ENCODE measurements at places on chromosomes 5 and 9.

DNA sequence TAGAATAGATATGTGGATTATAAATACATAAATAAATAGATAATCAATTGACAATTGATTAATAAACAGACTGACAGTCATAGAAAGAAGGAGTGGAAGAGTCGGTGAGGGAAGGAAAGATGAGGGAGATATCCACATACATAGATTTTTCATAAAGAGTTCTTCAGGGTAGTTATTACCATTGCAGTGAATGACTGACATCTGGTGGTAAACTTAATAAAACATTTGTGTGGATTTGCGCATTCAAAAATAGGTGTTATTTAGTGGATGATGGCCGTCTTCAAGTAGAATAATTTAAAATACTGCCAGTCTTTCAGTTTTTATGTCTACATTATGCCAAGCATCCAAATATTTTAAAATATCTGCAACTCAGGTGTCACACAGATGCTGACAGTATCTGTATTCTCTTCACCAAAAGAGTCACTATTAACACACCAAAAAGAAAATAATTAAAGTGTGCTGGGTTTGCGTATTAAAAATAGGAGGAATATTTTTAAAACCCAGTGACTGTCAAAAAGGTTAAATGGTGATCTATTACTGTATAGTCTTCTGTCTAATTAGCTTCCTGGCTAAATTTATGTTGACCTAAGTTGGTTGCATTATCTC is 78.8 kb downstream of the GIN1 start:
- peak; percentile 22 for DNase-seq

GRCh38 chr5:7374186-7374585 is 21.8 kb upstream of the ADCY2 start:
- DNase-seq, result no peak

DNA sequence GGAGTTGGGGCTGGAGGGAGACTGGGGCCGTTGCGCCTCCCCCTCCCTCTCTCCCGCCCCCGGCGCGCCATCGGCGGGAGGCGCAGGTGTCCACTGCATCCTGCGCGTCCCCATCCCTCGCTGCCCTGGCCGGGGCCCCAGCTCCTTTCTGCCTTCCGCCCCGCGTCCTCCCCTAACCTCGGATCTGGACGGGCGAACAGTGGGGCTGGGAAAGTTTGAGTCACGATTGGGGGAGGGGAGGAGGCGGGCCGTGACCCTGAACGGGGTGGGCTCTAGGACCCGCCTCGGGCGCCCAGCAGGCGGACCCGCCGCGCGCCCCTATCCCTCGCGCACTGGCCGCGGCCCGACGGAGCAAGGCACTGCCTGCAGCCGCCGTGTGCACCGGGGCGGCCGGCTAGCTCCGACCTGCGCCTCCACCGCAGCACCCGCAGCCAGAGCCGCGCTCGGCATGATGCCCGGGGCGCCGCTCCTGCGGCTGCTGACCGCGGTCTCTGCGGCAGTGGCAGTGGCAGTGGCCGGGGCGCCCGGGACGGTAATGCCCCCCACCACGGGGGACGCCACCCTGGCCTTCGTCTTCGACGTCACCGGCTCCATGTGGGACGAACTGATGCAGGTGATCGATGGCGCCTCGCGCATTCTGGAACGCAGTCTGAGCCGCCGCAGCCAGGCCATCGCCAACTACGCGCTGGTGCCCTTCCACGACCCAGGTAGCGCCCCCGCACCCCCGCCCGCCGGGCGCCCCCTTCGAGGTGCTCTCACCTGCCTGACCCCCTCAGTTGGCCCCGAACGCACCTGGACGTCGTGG is at the start of gene HMCN2:
Gene HMCN2, plus strand, starts transcription at position 330 of the 805 bp plus-strand sequence. Its CDS starts 119 bp downstream, at position 449.
- DNase-seq, result no peak

- DNase-seq, result peak; percentile 55
Observed at GRCh38 chr5:126004636-126005035, 418.6 kb upstream of the GRAMD2B start.

GRCh38 chr5:131944702-131945550 is 537 bp downstream of the MEIKIN start:
- no peak for DNase-seq

DNA sequence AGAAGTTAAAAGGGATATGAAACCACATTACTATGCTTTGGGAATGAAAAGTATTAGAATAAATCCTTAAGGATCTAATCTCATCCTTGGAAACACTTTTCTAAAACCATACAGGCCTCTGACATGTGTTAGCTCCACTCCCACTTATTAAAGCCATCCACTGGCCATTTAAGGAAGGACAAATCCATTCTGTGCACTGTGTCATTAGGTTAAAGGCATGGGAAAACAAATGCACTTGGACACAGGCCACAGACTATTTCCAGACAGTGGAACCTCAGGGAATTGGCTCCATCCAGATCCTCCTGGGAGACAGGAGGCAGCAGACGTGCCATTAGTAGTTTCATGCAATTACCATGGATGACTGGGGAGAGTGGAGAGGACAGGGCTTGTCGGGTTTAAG is 454.9 kb downstream of the ENC1 start:
- DNase-seq, result peak; percentile 32

DNA sequence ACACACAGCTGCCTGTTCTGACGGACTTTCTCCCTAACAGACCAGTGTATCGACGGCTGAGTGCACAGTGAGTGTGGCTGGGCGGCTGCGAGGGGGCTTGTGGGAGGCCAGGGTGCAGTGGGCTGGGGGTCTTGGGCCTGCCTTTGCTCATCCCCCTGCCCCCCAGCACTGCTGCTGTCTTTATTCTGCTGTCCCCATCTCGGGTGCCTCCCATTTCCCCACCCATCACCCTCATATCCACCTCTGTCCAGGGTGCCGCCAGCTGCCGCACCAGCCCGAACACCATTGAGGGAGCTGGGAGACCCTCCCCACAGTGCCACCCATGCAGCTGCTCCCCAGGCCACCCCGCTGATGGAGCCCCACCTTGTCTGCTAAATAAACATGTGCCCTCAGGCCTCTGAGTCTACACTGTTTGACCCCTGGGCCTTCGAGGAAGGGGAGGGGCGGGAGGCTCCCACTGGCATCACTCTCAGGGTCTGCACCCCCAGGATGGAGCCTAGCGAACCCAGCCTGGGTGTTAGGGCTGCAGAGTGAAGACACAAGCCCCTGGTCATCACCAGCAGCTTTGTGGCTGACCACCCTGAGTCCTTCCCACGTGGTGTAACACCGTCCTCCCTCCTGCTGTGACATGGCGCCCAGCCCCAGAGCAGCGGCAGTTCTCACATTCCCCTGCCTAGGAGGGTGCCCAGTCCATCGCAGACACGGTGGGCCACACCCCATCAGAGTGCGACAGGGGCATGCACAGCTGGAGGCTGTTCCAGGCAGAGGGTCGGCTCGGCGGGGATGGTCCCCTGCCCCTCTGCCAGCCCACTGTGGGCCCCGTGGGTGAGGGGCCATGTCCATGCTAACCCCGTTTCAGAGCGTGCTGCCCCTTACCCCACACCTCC is 4.0 kb downstream of the LCN2 start:
- DNase-seq, result no peak

- no peak for DNase-seq
Observed at GRCh38 chr5:160242145-160242544, 12.8 kb downstream of the FABP6 start.

DNA sequence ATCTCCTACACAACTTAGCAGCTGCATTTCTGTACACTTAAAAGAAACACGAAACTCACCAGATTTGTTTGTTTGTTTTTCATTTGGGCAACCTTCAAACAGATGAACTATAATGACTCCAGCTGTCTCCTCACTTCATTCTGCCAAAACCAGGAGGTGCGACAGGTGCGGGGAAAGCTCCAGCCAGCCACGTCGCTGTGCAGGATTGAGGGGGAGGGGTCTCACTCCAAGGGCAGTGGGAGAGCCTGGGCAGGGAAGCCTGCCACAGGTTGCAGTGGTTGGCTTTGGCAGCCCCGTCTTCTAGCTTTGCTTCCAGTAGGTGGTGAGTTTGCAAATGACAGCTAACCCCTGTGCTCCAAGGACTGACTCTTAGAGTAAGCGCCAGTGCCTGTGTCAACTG is 215.8 kb downstream of the CEMIP2 start:
- DNase-seq, result no peak

GRCh38 chr9:137836831-137837241 is 40.7 kb upstream of the CACNA1B start:
- no peak for DNase-seq

- DNase-seq, result no peak
Observed at GRCh38 chr5:152147286-152147685, 222.6 kb upstream of the GLRA1 start.

DNA sequence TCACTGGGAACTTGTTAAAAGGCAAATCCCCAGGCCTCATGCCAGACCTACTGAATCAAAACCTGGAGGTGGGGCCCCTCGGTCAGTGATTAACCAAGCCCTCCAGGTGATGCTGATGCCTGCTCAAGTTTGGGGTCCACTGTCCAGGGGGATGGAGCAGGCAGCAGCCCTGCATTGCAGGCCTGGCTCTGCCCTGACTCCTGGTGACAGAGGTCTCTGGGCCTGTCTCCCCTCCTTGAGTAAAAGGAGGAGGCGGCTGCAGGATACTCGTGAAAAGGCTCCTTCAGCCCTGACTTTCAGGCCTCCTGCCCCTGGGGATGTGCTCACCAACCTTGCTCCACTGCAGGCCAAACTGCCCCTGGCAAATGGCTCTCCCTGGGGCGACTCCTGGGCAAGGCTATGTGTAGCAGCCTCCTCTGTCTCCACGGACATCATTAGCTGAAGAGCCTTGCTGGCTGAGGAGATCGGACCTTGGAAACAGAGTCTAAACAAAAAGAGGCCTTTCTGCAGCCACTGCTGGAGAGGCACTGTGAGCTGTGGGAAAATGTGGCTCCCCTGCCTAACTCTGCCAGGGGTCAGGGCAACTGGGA is 134.8 kb upstream of the ALDH1B1 start:
- no peak for DNase-seq

DNA sequence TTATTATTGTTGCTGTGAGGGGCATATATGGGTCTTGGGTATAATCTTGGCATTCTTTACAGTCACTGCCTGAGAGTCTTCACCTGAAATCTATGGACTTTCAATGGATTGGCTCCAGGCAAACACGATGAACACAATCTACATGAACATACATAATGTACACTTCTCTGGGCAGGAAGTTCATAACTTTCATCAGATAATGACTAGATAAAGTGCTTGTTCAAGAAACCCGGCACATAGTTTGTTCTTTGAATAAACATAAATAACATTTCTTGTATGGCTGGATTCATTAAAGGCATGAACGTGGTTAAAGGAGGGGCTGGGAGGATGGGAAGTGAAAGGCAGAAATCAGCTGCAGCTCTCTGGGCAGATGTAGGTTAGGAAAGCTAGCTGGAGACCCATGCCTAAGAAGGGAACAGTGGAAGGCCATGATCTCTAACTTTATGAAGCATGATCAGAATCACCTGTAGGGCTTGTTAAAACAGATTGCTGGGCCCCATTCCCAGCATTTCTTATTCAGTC is 306.9 kb upstream of the EFNA5 start:
- DNase-seq, result no peak

DNA sequence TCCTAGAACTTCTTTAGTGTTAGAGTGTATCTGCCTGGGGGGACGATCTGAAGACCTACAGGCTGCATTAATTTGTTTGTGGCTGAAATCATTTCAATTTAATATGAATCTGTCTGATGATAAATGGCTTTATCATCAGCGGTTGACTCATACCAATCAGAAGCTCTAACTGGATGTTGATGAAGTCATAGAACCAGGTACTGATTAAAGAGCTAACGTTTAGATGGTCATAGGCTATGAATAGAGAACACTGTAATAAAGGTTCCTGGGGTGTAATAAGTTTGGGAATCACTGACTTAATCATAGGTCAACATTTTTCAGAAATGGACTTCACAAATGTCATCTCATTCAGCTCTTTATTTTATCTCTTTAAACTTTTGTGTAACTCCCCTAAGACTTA is 329.9 kb downstream of the MSX2 start:
- DNase-seq, result no peak

- DNase-seq, result no peak
Observed at GRCh38 chr9:16869882-16870595, 431 bp downstream of the BNC2 start.

GRCh38 chr9:123338710-123339665 is 17.0 kb upstream of the CRB2 start:
- DNase-seq, result no peak

- peak; percentile 2 for DNase-seq
Observed at GRCh38 chr5:38414348-38414747, 142.1 kb downstream of the LIFR start.

- DNase-seq, result no peak
Observed at GRCh38 chr5:72477644-72478043, 29.6 kb downstream of the ZNF366 start.

GRCh38 chr5:10366310-10367272 is 13.1 kb downstream of the MARCHF6 start:
- no peak for DNase-seq

DNA sequence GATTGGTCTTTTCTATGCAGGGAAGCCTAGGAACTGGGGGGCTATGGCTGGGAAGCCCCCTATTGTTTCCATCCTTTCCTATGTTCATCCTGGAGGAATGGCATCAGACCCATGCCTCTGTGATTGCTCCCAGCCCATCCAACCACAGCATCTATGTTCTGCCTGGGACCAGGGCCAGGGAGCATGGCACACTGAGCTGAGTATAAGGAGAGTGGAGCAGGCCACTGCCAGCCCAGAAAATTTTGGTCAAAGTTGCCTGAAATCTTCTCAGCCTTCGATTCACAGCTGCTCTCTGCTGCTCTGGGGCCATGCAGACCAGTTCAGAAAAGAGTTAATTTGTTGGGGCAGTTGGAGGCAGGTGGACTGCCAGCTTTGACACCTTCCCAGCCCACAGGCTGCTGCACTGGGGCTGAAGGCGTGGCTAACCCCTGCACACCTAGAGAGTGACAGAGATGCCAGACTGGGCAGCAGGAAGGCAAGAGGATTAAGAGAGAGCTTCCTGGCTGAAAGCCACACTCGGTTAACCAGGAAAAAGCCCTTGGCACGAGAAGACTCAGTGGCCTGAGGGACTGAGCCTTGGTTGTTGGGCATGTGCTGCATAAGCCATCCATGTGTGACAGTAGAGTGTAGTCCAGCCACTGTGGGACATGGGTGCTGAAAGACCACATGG is 12.1 kb downstream of the TGFBI start:
- no peak for DNase-seq

DNA sequence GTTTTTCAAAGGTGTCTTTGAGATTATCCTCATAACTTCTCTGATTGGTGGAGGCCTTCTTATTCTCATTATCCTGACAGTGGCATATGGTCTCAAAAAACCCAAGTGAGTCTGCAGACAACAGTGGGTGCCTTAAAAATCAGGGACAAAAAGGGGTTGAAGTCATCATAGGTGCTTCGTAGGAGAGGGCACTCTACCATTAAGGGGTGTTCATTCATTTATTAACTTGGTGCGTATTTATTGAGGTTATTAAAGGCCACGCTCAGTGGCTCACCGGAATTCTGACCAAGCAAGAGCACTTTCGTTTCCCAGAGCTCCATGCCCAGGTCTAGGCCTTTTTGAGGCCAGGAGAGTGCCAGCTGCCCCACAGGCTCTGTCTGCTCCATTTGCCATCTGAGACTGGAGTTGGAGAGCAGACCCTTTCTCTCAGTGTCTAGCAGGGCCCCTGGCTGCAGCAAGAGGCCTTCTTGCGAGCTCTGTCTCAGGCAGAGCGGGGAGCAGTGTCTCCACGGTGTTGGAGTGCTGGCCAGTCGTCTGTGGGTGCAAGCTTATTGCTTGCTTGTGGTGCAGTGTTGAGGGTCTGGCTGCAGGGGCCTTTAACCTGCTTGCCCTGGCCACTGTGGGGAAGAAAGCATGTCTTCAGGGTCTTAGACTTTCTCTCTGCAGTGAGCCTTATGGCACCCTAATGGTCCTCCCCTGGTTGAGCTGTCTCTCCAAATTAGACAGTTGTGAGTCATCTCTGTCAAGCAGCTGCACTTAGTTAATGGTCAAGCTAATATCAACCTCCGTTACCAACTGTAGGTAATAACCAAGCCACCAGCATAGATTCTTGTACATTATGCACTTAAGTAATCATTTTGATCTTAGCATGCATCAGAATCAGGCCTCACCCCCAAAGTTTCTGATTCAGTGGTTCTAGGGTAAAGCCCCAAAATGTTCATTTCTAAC is 62.6 kb downstream of the IL31RA start:
- DNase-seq, result no peak
